ENCODE measurements at places on chromosomes 6 and 20.

- DNase-seq: no peak
Observed at GRCh38 chr6:19158586-19158985, 678.6 kb upstream of the ID4 start.

DNA sequence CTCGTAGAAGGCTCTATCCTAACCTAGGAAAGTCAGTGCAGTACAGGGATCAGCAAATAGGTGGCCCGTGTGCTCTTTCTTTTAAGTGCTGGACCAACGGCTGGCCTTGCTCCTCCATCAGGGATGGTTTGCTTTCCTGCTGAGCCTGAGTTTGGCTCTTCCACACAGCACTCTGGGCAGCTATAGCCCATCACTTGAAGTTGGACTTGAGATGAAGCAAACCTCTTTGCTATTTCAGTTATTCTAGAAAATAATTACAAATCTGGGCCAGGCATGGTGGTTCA lies 66.9 kb upstream of the KCNK16 start:
- DNase-seq: no peak

GRCh38 chr6:30828027-30828962 lies 56.0 kb upstream of the DDR1 start:
- peak; percentile 21 for DNase-seq

GRCh38 chr6:79526897-79527296 lies 10.3 kb downstream of the LCA5 start:
- DNase-seq: no peak

- DNase-seq: no peak
Observed at GRCh38 chr20:60219984-60220562, 261.9 kb downstream of the CDH26 start.

DNA sequence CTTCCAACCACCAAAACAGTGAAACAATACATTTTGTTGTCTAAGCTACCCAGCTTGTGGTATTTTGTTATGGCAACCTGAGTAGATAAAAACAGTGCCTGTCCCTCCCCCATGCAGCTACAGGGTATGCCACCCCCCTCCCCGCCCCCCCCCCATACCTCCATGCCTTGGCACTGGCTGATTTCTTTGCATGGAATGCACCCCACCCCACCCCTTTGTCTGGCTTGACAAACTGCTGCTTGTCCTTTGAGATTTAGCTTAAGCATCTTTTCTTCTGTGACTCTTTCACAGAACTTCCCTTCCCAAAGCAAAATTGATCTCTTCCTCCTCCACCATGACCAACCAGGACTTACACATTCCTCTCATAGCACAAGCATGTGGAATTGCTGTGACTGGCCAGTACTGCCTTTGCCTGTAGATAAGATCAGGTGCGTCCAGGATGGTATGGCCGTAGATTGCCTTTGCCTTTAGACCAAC lies 64.6 kb upstream of the ADGRF1 start:
- no peak for DNase-seq

DNA sequence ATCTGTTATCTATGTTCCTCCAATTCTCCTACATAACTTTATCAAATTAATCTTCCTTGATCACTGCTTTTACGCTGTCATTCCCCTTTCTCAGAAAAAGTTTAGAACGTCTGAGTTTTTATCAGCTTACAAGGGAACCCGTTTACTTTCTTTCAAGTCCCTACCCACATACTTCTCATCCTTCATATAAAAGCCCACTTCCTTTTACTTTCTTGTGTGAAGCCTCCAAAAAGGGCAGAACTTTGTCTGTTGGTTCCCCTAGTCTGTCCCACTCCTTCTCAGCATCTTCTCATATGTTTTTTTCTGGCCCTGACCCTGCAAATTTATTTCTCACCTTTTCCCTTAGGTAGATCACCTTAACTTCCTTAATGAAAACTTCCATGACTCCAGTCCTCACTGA lies 106.1 kb downstream of the TFAP2B start:
- DNase-seq: no peak

- DNase-seq: no peak
Observed at GRCh38 chr6:15081447-15081846, 164.4 kb upstream of the JARID2 start.

GRCh38 chr6:14067656-14068055 lies 49.9 kb upstream of the CD83 start:
- DNase-seq: no peak

DNA sequence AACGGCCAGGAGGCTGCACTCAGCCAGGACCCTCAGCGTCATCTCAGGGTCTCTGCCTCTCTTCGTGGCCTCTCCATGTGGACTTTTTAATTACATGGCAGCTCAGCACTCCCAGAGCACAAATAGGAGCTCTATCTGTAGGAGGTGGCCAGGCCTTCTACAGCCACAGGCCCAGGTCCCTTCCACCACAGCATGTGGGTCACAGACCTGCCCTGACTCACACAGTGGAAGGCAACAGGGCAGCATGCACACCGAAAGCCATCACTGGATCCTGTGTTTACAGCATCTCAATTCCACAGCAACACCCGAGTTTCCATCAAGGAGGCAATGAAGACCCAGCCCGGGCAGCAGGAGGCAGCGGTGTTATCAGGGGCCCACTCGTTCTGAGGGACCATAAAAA lies 65.8 kb upstream of the CD93 start:
- DNase-seq: no peak

DNA sequence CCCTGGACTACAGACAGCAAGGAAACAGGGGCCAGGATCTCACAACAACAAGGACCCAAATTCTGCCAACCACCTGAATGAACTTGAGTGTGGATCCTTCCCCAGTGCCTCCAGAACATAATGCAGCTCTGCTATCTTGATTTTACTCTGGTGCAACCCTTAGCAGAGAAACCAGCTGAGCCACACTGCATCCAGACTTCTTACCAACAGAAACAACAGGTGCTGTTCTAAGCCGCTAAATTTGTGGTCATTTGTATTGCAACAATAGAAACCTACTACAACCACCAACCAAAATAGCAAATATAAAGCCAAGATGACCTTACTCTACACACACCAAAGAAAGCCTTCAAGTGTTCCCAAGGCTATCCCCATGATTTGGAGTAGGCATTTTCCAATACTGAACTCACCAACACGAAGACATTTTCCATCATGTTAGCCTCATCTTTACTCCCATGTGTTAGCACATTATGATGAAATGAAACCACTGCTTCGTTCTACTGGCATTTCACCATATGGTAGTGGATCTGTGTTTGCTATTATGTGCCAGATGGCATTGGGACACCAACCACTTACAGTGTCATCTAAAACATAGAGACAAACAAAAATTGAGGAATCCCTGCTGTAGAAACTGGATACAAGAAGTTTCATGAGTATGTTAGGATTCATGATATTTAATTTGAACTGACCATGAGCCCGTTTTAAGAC lies 249.8 kb upstream of the ID4 start:
- DNase-seq: no peak

DNA sequence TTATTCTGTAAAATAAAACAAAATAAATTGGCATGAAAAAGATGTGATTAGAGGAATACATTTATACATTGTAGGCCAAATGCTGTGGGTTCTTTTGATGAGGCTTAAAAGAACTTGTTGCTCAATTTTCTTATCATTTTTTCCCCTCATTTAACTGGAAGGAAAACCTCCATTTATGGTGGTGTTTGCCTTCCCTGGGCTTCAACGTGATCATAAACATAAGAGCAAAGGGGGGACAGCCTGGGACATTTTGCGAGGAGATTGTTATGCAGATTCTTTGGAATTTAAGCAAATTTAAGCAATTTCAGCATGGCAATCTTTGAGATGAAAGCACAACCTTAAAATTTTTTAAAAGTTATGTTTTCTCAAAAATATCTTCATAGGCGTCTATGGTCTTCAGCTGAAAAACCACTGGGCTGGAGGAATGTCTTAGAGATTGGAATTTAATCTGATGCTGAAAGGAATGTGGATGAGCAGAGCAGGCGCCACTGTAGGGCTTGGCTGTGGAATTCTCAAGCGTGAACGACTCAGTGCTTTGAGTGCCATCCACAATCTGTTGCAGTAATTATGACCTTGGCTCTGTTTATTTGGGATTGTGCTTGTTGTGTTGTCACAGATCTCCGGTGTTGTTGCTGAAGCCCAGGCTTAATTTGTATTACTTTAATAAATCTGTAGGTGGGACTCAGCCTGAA lies 149.4 kb upstream of the MLIP start:
- no peak for DNase-seq

DNA sequence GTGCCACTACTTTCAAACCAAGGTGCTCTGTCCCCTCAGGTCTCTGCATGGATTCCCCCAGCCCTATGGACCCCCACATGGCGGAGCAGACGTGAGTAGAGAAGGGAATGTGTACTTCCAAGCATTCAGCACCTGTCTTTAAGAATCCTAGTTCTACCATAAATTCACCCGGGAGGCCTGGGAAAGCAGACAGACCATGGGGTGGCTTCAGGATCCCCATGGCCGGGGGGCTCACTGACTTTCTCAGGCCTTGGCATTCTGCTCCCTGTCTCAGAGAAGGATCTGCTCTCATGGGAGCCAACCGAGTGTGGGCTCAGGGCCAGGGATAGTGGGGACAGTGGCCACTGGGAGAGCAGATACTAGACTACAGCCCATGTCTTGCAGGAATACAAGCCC lies 2.3 kb downstream of the CDC25B start:
- DNase-seq: no peak

GRCh38 chr6:156687789-156688619 lies 89.2 kb upstream of the ARID1B start:
- no peak for DNase-seq

DNA sequence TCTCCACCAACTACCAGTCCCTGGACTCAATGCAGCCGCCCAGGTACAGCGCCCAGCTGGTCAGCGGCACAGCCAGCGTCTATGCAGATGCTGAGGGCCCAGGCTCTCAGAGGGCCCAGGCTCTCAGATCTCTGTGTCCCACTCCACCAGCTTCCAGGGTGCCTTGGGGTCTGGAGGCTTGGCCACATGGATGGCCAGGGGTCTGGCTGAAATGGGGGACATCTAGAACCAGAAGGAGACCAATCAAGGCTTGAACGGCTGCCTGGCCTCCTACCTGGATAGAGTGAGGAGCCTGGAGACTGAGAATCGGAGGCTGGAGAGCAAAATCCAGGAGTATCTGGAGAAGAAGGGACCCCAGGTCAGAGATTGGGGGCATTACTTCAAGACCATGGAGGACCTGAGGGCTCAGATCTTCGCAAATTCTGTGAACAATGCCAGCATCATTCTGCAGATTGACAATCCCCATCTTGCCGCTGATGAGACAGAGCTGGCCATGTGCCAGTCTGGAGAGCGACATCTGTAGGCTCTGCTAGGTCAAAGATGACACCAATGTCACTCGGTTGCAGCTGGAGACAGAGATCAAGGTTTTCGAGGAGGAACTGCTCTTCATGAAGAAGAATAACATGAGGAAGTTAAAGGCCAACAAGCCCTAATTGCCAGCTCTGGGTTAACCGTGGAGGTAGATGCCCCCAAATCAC lies 44.1 kb upstream of the GRM4 start:
- no peak for DNase-seq

DNA sequence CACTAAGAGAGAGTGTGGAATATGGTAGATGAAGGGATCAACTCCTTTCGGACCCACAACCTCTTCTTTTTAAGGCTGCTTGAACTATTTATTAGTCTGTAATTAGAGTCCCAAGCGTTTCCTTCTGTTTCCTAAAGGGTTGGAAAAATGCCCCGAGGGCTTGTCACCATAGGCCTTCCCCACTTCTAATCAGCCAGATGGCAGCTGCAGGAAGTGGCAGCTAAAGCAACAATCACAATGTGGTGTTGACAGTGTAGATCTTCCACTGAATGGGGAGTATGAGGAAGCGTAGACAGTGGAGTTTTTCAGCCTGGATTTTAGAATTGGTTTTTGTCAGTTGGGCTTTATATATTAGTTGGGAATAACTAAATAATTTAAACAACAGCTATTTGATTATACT lies 40.6 kb downstream of the SLC35D3 start:
- peak; percentile 62 for DNase-seq

DNA sequence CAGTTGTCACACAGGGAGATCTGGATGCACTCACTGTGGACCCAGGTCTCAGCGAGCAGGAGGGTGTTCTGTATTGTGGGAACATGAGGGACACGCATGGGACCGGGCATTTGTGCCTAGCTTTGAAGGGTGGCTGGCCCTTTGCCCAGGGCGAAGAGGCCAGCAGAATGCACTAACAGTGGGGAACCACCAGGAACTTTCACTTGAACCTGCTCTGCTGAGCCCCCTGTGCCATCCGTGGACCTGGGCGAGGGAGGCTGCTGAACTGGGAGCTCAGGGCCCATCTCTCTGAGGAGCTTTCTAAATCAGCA lies 1.2 kb upstream of the ULBP2 start:
- DNase-seq: no peak

GRCh38 chr20:33701629-33702450 lies 15.7 kb upstream of the E2F1 start:
- DNase-seq: no peak

GRCh38 chr6:148758492-148758891 lies 11.7 kb downstream of the UST start:
- no peak for DNase-seq

DNA sequence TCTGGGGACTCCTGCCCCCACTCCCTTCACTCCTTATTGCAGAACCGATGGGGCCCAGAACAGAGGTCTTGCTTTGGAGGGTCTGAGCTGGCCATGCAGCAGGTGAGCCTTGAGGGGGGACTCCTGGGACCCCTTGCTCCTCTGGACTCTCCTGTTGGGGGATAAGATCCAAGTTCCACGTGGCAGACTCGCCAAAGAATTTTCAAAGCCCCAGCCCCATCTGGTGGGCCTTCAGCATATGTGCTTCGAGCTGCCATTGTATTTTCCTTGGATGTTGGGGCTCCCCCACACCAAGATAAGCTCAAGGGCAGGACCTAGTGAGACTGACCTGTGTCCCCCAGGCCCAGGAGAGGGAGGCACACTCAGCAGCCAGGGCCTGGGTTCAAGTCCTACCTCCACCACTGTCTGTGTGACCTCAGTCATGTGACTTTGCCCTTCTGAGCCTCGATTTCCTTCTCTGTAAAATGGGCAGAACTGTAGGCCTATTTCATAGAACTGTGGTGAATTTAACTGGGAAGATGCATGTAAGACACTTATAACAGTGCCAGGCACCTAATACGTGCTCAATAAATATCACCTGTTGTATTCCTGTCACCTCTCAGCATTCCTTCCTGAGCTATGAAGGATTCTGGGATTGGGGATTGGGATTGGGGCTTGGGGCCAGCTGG lies 115.5 kb downstream of the VEGFA start:
- no peak for DNase-seq

- no peak for DNase-seq
Observed at GRCh38 chr20:42714298-42715141, 475.2 kb downstream of the PTPRT start.

- no peak for DNase-seq
Observed at GRCh38 chr20:14996883-14997672, 659.7 kb upstream of the FLRT3 start.

GRCh38 chr20:46215913-46216707 lies 92.2 kb downstream of the CDH22 start:
- no peak for DNase-seq

GRCh38 chr6:37495244-37495934 lies 4.3 kb downstream of the CCDC167 start:
- DNase-seq: peak; percentile 47

DNA sequence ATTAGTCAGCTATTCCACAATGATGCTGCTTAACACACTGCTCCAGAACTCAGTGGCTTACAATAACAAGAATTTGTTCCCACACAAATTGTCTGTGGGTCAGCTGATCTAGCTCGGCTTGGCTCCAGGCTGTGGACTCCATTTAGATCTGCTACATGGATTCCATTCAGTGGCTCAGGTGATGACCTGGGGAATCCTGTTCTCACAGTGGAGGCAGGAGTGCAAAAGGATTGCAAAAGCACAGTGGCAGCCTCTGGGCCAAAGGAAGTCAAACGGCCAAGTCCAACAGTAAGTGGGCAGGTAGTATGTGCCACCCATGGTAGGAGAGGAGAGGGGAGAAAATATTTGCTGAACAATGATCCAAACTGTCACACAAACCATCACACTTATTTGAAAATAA lies 15.8 kb upstream of the LRRN4 start:
- no peak for DNase-seq

GRCh38 chr6:149513915-149514314 lies 29.1 kb upstream of the ZC3H12D start:
- no peak for DNase-seq
